ENCODE measurements at places on chromosomes 4 and X.

DNA sequence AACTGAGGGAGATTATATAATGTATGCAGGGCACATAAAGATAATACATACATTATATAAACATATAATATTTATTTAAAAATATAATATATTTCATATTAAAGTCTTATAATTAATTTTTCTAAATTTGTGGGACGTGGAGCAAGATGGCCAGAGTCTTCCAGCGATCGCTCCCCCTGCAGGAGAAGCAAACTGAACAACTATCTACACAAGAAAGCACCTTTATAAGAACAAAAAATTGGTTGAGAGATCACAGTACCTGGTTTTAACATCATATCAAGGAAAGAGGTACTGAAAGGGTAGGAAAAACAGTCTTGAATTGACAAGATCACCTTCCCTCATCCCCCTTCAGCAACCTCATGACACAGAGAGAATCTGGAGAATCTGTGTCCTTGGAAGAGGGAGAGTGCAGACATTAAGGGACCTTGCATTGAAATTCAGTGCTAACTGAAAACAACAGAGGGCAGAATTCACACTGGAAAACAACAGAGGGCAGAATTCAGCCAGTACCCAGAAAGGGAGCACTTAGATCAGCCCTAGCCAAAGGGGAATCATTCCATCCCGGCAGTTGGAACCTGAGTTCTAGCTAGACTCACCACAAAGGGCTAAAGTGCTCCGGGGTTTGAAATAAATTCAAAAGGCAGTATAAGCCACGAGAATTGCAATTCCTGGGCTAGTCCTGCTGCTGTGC, 262.5 kb upstream of the NDST3 start:
- DNase-seq: no peak

DNA sequence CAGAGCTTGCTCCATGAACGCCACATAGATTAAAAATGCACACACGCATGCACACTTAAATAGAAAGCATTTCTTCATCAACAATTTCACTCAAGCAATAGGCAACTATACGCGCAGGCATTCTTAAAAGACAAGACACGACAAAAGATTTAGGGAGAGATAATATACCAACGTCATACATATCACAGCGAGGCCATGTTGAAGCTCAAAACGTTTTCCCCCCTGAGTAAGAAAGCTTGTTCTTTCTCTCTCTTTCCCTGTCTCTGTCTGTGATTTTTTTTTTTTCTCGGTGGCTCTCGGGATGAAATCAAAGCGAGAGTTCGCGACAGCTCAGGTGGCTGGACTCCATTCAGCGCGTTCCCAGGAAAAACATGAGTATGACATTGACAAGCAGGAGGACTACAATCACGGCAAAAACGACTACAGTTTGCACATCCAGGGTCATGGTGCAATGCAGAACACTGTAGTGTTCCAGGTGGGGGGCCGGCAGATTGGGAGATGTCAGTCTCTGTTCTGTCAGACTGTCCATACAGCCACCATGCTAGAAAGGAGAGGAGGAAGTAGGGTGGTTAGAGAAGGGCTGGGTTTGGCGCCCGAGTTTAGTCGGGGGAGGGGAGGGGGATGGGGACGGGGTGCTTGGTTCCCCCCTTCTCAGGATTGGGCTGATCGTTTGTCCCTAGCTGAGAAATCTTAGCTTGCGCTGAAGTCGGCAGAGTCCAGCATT, 30.7 kb downstream of the ARHGEF9 start:
- no peak for DNase-seq

- DNase-seq: no peak
These were observed 241.5 kb downstream of the FRAS1 start for GRCh38 chr4:78298618-78299017.

- no peak for DNase-seq
These were observed 109.1 kb upstream of the VMA21 start for GRCh38 chrX:151287954-151288353.

GRCh38 chr4:80091184-80091583, 18.2 kb upstream of the ANTXR2 start:
- DNase-seq: no peak

DNA sequence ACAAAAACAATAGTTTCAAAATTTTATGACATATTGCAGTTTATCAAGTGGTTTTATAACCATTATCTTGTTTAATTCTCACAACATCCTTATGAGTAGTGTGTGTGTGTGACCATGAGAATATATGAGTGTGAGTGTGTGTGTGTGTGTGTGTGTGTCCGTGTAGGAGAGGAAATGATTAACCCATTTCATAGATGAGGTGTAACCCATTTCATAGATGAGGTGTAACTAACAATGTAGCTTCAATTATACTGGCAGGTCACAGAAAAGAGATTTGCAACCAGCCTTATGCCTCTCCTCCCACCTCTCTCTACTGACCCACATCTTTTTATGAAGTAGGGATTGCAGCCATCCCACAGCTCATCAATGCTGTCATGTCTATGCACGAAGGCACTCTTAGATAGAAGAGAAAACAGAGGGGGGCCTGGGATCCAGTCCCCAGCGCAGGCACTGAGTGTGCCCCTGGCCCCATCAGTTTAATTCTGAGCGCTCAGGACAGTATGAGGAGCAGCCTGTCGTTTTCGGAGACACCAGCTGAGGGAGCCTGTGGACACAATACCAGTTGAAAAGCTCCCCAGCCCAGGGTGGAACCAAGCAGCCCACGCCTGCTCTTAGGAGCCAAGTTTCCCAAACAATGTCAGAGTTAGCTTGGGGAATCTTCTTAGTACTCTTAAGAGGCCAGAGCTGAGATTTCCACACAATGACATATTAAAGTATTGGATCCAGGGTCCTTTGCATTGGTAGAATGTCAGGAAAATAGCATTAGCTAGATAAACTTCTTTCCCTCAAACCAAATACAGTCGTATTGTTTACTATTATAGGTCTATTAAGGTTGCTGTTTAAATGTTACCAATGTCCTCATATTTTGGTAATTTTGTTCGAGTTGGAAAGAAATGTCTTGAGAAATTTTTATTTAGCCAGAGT, 88.6 kb downstream of the PALLD start:
- DNase-seq: peak; percentile 89

DNA sequence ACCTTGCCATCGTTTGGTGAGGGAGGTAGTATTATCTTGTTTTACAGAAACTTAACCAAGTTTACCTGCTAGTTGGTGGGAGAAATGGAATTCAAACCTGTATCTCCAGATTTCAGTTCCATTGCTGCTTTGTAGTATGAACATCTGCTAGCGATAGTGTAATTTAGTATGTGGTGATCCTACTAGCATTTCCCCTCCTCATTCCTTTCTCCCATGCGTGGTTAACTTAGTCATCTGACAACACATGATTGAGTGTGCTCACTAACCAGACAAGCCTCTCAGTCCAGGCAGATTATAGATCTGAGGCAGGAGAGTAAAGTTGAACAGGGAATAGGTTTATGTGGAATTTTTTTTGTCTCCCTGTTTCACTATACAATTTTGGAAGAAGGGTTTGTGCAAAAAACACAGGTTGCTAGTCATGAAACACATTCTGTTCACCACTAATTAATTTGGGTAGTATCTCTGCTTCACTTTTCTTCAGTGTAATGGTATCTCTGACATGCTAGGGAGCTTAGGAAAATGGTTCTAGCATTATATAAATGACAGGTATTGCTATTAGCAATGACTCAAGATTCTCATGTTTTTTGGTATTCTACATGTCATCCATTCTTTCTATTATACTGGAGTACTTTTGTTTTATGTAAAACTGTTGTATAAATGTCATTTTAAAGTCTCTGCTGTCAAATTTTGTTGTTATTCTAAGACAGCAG, 21.7 kb downstream of the RBPJ start:
- DNase-seq: peak; percentile 42

GRCh38 chrX:107559506-107559905, 68.8 kb upstream of the PRPS1 start:
- no peak for DNase-seq

GRCh38 chr4:147829401-147830101, 97.7 kb downstream of the ARHGAP10 start:
- peak; percentile 57 for DNase-seq

DNA sequence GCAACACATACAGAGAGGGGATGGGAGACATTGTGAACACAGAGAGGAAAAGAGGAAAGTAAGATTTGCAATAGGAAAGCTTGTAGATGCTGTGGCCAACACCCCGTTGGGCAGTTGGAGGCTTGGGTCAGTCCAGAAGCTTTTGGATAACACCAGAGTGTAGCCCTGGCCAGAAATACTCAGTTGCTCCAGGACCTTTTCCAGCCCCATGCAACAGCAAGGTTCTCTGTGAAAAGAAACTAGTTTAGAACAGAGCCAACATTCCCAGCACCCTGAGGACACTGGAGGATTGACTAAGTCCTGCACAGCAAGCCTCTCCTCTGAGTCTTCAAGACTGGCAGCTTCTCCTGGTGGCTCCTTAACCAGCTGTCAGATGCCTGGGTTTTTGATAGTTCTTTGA, 27.9 kb upstream of the NAF1 start:
- DNase-seq: no peak

DNA sequence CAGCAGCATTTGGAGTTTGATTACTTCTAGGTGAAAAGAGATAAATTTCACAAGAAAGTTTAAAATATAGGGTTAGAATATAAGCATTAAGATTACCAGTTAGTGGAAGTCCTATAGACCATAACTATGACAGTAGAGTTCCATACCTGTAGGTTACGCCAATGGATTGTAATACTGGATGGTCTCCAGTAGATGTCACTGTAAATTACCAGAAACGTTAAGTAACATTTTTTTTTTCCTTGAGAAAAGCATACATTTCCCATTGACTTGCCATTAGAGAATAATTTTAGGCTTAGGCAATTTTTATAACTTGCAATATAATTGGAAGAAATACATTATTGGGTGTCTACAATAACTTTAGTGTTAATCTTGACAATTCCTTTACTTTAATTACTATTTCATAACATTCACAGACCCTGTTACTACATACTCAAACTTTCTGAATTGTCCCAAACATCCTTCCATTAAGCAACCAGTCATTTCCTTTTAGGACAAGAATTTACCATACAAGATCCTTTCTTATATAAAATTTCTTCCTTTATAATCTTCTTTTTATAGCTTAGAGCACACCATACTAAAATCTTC, 304.1 kb upstream of the TECRL start:
- DNase-seq: peak; percentile 22

GRCh38 chrX:11589641-11590040, 76.1 kb downstream of the ARHGAP6 start:
- DNase-seq: no peak

GRCh38 chrX:78123190-78123589, 16.3 kb downstream of the TAF9B start:
- no peak for DNase-seq

- no peak for DNase-seq
These were observed 1229.7 kb downstream of the PCDH18 start for GRCh38 chr4:136302566-136302965.

- DNase-seq: no peak
These were observed 517 bp downstream of the LEF1 start for GRCh38 chr4:108168160-108168670.

DNA sequence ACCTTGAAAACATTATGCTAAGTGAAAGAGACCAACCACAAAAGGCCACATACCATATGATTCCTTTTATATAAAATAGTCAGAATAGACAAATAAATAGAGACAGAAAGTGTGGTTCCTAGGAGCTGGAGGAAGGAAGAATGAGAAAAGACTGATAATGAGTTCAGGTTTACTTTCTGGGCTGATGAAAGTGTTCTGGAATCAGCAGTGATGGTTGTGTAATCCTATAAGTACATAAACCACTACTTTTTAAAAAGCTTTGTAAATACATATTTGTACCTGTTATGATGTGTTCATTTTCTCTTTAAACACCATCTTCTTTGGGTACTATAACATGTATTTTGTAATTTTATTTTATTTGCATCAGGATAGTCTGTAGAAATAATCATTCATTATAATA, 20.6 kb downstream of the PIR start:
- DNase-seq: no peak

- DNase-seq: peak; percentile 67
These were observed 14.7 kb upstream of the CT55 start for GRCh38 chrX:135185795-135186443.

DNA sequence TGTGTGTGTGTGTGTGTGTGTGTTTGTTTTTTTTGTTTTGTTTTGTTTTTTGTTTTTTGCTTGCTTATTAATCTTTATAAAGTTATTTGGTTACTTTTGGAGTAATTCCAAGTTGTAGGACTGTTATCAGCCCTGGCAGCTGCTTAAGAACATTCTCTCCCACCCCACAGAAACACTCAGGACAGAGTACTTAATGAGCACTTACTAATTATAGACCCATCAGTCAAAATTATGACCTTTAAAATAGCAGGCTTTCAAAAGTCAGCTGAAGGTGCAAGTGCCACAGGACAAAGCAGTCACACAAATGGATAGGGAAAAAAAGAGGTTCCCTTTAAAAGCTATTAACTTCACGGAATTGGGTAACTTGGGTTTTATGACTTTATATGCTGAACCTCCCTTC, 69.0 kb downstream of the BEND2 start:
- no peak for DNase-seq

DNA sequence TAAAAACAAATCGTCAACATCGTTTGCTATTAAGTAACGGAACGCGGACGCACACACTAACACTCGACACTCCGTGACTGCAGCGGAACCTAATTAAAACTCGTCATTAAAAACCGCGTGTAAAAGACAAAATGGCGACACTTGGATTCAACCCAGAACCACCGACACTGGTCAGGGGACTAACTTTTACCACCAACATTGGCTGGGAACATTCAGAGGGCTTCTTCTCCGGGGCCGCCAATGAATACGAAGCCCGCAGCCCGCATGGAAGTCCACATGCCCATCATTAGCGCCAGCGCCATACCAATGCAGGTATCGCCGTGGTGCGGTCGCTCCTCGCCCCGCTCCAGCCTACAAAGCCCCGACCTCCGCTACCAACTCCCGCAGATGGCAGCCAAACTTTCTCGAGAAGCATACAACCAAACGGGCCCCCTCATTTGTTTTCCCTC, 498 bp downstream of the RBMX start:
- DNase-seq: peak; percentile 62

GRCh38 chrX:38726612-38727011, 74.6 kb upstream of the MID1IP1 start:
- DNase-seq: no peak

- no peak for DNase-seq
These were observed 242.4 kb downstream of the ARHGAP24 start for GRCh38 chr4:85717351-85717750.

GRCh38 chrX:18707426-18708049, at the start of gene PPEF1:
PPEF1 (plus strand) TSS chrX:18707645; CDS start chrX:18707781, 136 bp downstream.
- DNase-seq: peak; percentile 23

GRCh38 chrX:132393992-132394391, 94.8 kb downstream of the MBNL3 start:
- no peak for DNase-seq

Measured in stomach (tissue), 19 donors.